ENCODE measurements at places on chromosomes 3 and 15. TPM values are rescaled to one million over a fixed set of nuclear protein-coding genes. Genes with fewer than 3 reads are reported as not detected.

The TRH gene
- total RNA-seq, result not detected

The CLDN18 gene
- total RNA-seq, result 0.12 TPM

GRCh38 chr3:169147238-169148008 is 516.1 kb downstream of the MECOM start:
- H3K27me3 ChIP-seq, result peaks cover 9% of the 10 kb centered on the region
- H3K36me3 ChIP-seq, result no peaks in the 10 kb centered on the region
- H3K27ac ChIP-seq, result peak overlapping the region; percentile 88

DNA sequence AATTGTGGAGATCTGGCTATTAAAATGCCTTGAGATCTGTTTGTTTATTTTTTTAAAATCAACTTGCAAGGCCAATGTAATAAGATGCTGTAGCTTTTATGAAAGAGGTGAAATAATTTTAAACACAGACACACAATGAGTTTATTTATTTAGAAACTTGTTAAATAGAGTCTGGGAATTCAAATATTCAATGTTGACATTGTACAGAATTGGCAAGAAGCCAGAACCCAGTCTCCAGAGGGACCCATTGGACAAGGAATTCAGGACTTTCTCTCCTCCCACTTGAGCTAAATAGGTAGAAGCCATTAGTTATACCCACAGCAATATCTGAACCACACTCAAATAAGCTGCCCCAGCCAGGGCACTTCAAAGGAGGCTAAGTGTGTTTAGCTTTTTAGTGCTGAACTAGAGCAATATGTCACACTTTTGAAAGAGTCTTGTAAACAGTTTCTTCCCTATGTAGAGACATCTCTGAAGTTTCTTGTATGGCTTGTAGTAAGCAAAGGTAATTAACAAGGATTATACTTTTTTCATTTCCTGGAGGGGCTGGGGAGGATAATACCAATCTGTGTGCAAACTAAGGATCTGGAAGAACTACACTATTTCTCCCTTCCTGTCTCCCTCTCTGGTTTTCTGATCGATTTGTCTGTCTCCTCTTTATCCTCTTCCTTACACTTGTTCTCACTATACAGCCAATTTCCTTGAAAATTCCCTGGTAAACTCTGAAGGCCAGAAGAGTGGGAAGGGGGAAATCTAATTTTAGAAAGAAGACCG is 6.0 kb downstream of the MECOM start:
- H3K36me3 ChIP-seq, result no peaks in the 10 kb centered on the region
- no peak overlapping the region for H3K4me3 ChIP-seq
- H3K27ac ChIP-seq, result peak overlapping the region; percentile 90
- peaks cover 39% of the 10 kb centered on the region for H3K4me1 ChIP-seq

DNA sequence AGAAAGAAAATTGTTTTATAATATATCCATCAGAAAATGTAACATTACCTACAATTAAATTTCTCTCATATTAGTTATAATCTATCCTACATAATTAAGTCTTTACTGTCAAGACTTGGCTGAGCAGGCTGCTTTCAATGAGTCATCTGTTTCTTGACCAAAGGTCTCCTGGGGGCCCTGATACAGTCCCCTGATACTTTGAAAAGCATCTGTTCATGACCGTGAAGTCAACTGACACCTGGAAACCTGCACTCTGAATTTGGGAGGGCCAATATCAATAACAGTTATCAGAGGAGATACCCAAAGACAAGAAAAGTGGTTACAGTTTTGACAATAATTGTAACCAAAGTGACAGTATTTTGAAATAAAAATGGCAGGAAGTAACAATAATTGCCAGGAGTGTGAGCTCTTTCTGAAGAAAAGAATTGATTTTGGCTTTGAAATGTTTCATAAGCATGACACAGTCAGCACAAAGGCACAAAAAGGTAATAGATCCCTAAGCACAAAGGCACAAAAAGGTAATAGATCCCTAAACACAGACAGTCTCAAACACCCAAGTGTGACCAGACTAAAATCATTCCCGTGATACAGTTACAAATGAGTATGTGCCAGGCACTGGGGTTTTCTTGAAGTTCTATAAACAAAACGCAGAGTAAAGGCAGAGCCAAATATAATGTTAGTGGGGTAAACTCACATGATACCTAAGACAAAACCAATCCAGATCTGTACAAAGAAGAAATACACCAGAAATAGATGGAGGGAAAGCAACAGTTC is 260.7 kb downstream of the PLOD2 start:
- no peak overlapping the region for H3K4me3 ChIP-seq
- H3K4me1 ChIP-seq, result no peaks in the 10 kb centered on the region
- no peak for DNase-seq
- no peaks in the 10 kb centered on the region for H3K36me3 ChIP-seq
- no peak overlapping the region for H3K27ac ChIP-seq
- H3K27me3 ChIP-seq, result no peaks in the 10 kb centered on the region

DNA sequence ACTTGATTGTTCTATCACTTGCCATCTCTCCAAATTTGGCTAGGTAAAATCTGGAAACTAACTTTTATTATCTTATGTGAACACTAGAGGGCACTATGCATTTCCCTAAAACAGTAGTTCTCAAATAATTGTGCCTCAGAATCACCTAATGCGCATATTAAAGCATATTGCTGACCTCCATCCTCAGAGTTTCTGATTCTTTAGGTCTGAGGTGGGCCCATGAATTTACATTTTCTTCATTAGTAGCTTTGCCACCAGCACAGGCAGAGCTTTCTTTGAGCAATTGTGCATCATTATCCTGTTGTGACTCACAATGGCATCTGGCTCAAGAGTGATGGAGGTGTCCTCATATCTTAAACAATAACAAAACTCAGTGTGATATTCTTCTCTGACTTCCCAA is 17.5 kb upstream of the BCHE start:
- H3K27ac ChIP-seq, result no peak overlapping the region
- H3K4me1 ChIP-seq, result no peaks in the 10 kb centered on the region
- no peaks in the 10 kb centered on the region for H3K36me3 ChIP-seq
- H3K4me3 ChIP-seq, result no peak overlapping the region
- no peaks in the 10 kb centered on the region for H3K27me3 ChIP-seq

- no peaks in the 10 kb centered on the region for H3K27me3 ChIP-seq
- no peak for DNase-seq
Observed at GRCh38 chr3:195893044-195893395, 15.3 kb downstream of the TNK2 start.

- H3K36me3 ChIP-seq, result no peaks in the 10 kb centered on the region
- no peak overlapping the region for H3K4me3 ChIP-seq
- H3K4me1 ChIP-seq, result no peaks in the 10 kb centered on the region
Observed at GRCh38 chr15:60720493-60721256, 241.7 kb upstream of the ICE2 start.

GRCh38 chr3:168066882-168067281 is 28.8 kb downstream of the GOLIM4 start:
- H3K4me1 ChIP-seq, result no peaks in the 10 kb centered on the region
- H3K36me3 ChIP-seq, result no peaks in the 10 kb centered on the region
- DNase-seq, result no peak
- H3K27ac ChIP-seq, result no peak overlapping the region
- no peak overlapping the region for H3K4me3 ChIP-seq

- no peak for DNase-seq
- H3K36me3 ChIP-seq, result no peaks in the 10 kb centered on the region
- no peak overlapping the region for H3K4me3 ChIP-seq
Observed at GRCh38 chr15:36911322-36911944, 188.9 kb downstream of the MEIS2 start.
